NK-92 treated with Interleukin-12 subunit alpha and Interleukin-12 subunit beta, amount 100 ng/mL, for 24 hours (cell line): ENCODE measurements at places on chromosomes 1 and 21.

GRCh38 chr1:247209396-247209795, 37.6 kb upstream of the ZNF124 start:
- DNase-seq = no peak

DNA sequence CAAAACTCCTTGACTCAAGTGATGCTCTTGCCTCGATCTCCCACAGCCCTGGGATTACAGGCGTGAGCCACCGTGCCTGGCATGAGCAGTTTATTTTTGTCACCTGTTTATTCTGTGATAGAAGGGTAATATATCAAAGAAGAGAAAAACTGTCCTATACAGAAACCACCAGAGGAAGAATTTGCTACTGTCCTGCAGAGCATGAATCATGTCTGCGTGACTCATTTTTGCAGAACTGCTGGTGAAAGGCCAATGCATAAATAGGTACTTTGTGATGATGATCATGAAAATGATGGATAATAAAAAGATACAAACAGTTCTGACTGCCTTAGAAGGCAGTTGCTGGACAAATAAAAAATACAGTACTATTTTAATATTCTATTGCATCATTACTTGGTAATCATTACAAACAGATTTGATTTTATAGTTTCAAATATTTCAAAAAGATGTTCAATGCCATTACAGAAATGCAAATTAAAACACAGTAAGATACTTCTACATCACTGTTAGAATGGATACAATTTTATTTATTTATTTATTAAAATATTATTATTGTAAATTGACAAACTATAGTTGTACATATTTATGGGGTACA, 26.5 kb downstream of the RIPPLY3 start:
- DNase-seq = no peak

DNA sequence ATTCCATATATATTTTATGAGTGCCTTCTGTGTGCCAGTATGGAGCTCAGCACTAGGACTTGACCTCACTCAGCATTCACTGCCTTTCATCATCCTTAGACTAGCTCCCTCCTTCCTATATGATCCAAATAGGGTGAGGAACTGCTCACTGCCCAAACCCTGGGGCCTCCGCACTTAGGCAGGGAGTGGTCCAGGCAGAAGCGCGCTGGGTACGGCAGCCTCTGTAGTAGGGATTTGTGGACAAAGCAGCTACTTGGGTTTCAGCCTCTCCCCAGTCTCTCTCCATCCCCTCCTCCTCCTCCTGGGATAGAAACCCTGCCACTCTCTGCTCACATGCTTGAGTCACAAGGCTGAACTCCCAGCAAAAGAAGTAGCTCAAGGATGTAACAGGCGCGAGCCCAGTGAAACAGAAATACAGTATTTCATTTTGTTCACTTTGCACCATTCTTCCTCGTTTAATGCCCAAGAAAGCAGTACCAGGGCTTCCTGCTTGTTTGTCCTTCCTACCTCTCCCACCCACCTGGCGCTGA, 32.9 kb downstream of the PLEKHA6 start:
- DNase-seq = no peak

DNA sequence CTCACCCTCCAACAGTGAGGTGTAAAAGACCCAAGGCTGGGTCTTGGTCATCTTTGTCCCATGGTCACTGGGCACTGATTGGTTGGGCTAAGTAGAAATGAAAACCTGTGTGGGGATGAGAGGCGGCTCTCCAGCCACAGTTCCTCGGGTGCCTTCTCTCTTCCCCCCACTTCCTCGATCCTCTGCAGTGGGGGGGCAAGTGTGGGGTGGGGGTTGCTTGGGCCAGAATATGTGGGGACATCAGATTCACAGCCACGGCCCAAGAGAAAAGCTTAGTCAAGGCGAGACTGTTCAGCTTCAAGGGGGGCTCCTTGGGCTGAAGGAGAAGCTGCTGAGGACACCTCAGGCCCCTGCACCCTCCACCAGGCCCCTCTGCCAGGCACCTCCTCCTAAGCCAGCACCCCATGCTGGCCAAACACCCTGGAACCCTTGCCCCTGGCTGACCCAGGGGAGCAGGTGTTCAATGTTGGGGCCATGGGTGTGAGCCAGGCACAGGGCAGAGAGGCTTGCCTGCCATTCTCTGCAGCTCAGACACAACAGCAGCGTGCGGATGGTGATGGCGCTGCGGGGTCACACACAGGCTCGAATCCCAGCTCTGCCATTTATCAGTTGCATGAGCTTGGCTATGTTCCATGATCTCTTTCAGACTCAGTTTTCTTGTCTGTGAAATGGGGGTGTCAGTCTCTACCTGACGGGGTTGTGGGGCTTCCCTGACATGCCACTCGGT, 21.0 kb upstream of the TNFRSF1B start:
- DNase-seq = no peak

DNA sequence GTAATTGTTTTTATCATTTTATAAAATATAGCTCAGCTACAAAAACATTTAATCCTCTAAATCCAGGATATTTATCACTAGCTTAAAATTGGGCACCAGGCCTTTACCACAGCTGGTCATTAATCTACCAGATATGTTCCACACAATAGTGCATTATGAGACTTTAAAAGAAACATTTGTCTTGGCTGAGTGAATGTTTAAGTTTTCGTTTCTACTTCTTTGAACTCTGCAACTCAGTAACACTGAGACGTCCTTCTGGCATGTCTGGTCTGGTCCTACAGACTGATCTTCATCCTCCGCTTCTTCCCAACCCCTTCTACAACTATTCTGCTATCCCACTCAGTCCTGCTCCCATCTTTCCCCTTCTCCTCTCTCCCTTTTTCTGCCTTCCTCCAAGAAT, 296.2 kb downstream of the NEGR1 start:
- no peak for DNase-seq

DNA sequence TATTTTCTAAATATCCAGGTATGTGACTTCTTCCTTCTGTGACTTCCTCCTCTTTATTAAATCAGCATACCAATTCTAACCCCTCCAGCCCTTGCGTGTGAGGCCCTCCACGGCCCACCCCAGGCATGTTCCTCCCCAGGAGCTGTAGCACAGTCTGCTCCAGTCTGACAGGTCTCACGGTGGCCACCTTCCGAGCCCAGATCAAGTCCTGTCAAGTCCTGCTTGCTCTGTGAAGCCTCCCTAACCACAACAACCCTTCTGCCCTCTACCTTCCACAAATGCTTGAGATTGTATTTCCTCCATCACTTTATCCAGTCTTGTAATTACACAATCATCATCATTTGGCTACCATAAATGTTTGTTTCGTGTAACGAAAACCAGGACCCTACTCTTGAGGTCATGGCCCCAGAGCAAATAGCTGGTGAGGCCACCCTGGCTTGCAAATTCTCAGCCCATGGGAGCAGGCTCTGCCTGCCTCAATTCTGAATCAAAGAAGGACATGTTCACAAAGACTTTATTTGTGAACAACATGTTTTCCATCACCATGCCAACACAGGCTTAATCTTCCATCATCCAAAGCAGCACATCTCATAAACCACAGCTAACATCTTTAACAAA, 33.0 kb upstream of the S100A7 start:
- no peak for DNase-seq
